CD4-positive, alpha-beta T cell treated with Interleukin-15 for 4 hours (primary cell): ENCODE measurements at places on chromosomes 2 and 18.

GRCh38 chr2:43333101-43333655 is 106.8 kb upstream of the ZFP36L2 start:
- no peak for DNase-seq

DNA sequence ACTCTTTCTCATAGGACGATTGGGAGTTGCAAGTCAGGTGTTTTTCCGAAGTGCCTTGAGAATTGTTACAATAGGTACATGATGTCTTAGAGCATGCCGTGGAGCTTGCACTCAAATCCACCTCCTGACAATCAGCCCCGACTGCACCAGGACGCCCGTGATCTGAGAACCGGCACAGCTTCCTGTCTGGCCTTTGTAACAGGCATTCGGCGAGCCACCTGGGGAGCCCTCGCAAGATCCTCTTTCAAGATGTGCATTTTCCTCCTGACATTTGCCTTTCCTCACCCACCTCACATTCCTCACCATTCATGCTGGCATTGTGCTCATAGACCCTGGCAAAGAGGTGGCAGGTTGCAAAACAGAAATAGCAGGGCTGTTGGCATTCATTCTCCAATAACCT is 427.3 kb downstream of the GALR1 start:
- DNase-seq: no peak

GRCh38 chr2:106536490-106536889 is 49.3 kb downstream of the CD8B2 start:
- DNase-seq: no peak

- no peak for DNase-seq
Measured at GRCh38 chr2:20040489-20041172, 10.8 kb downstream of the LAPTM4A start.

- no peak for DNase-seq
Measured at GRCh38 chr2:16051841-16052564, 111.7 kb downstream of the MYCN start.

GRCh38 chr2:82260521-82260920 is 1956.0 kb upstream of the LRRTM1 start:
- DNase-seq: no peak

DNA sequence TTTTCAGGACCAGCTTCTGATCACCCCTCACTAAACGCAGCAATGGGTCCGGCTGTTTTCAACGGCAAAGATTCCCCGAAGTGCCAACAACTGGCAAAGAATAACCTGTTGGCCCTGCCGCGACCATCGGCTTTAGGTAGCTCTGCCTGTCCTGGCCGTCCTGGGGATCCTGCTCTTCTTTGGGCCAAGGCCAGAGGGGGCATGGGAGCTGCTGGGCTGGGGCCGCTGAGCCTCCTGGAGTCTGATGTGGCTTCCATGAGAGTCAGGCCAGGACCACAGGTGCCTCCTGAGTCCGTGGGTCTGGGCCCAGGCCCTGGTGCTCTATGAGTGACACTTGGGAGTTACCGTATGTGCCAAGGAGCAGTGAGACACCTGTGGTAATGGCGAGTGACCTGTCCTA is 46.9 kb downstream of the GREB1 start:
- DNase-seq: no peak

- no peak for DNase-seq
Measured at GRCh38 chr18:56112013-56112749, 524.2 kb upstream of the TCF4 start.

GRCh38 chr18:45850021-45850420 is 24.5 kb downstream of the SIGLEC15 start:
- DNase-seq: no peak

DNA sequence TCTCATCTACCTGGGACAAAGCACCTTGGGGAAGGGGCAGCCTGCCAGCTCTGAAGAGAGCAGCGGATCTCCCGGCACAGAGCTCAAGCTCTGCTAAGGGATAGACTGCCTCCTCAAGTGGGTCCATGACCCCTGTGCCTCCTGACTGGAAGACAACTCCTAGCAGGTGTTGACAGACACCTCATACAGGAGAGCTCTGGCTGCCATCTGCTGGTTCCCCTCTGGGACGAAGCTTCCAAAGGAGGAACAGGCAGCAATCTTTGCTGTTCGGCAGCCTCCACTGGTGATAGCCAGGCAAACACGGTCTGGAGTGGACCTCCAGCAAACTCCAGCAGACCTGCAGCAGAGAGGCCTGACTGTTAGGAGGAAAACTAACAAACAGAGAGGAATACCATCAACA is 549.9 kb upstream of the LRATD1 start:
- no peak for DNase-seq

DNA sequence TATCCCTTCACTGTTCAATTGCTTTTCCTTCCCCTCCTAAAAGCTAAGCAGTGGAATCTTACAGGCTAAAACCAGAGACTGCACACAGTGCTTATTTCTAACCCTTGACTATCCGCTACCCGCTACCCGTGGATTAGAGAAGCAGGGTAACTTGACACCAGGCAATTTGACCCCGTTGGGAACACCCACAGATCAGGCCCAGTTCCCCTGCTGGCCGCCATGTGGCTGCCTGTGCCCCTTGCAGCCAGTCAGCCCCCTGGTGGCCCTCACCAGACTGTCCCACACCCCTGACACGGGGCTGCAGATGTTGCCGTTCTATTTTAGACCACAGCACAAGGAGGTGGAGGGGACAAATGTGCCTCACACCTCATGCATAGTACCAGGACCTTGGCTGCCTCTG is 74.8 kb downstream of the TXNL1 start:
- no peak for DNase-seq

- no peak for DNase-seq
Measured at GRCh38 chr2:196697825-196698224, 58.3 kb downstream of the CCDC150 start.

DNA sequence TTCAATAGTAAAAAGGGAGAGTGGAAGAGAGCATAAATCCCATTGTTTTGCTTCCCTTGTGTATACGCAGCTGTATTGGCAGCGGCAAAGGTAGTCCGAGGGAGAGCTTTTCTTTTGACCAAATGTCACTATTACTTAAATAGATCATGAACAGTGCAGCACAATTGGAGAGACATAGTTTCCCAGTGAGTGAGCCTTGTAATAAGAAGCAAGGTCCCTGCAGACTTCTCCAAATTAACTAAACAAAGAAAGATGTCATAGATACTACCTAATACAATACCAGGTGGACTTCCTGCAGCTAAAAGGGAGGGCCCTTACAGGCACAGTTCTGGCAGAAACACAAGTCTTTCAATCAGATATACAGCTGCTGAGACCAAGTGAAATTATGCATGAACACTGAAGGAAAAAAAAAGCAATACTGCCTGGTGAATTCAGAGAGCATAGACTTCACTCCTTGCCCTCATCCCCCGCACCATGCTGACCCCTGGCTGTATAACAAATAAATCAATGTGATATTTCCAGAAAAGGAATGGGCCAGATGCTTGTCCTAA is 404.7 kb upstream of the CDH2 start:
- no peak for DNase-seq

- DNase-seq: no peak
Measured at GRCh38 chr18:11661430-11661829, 27.6 kb upstream of the GNAL start.

DNA sequence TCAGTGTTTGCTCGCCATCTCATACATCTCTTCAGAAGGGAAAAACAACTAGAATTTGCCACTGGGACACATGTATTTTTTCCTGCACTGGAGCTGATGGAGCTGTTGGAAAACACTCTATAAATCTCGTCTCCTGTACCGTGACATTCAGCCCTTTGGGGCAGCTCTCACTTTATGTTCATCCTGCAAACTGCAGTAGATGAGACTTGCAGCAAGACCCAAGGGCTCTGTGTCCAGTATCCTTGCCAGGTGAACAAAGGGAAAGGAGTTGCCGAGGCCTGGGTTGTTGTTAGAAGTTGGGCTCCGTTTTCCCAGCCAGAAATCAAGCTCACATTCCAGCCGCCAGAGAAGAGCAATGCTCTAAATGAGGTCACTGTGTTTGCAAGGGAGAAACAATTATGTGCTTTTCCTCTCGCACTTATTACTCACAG is 285.1 kb downstream of the SLC4A3 start:
- no peak for DNase-seq

DNA sequence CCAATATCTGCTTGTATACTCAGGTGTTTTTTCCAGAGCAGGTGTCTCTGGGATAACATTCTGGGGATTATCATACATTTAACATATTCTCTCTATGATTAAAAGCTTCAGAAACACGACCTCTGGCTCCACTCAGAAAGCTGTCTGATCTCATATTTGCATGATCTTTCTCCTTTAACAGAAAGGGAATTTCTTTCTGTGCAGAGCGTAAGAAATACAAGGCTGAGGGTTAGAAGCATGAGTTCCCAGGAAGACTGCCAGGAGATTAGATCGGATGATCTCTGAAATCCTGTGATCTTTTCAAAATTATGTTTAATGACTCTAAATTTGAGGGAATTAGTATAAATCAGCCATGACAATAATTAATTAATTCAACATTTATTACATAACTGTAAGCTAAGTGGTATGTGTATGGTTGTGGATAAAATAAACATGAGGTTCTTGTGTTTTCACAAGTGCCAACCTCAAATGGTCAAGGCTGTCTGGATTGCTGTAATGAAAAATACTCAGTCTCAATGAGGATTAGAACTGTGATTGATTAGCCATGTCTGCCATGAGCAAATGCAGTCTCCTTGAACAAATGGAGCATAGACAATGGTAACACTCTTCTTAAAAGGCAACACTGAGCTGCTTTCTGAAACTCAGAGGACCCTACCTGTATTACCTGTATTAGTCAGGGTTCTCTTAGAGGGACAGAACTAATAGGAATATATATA is 304.9 kb downstream of the STK39 start:
- no peak for DNase-seq

DNA sequence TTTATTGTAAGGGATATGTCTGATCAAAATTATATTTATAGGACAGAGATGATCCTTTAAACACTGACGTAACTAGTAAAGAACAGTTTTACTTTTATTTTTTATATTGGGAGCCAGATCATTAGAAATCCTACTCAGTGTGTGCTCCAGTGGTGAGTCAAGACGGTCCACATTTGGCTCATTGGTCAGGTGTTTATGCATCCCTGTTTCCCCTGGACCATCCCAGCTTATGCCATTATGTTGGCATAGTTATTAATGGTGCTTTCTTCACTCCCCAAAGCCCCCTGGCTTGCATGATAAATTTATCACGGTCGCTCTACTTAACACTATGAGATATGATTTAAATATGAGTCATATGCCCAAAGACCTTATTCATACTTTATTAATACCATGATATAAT is 293.4 kb downstream of the XIRP2 start:
- no peak for DNase-seq

DNA sequence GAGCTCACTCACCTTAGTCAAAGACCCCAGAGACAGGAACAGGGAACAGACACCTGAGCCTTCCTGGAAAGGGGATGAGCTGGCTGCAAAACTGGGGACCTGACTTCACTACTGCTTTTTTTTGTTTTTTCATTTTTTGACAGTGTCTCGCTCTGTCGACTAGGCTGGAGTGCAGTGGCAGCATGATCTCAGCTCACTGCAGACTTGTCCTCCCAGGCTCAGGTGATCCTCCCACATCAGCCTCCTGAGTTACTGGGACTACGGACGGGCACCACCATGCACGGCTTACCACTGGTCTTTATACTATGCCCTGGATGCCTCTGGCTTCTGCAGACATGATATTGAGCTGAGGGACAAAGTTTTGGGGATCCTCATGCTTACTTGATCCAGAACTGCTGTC is 184.1 kb downstream of the INSIG2 start:
- no peak for DNase-seq

- DNase-seq: peak; percentile 2
Measured at GRCh38 chr2:9897331-9897737, 54.1 kb downstream of the TAF1B start.

DNA sequence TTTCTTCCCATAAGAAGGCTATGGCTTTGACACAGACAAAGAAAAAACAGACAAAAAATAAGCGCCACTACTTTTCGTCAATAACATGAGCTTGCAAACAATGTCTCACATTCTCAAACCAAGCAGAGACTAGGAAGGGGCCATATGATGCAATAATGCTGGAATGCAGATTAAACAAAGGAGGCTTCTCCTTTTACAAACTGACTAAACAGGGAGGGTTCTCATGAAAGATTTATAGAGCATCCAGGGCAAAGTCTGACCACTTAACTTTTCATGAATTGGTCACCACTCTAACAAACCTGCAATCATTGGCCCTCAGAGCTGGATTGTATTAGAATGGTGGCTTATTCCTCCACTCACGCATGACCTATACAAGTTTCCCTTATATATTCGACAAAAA is 663.3 kb upstream of the CHAC2 start:
- no peak for DNase-seq

DNA sequence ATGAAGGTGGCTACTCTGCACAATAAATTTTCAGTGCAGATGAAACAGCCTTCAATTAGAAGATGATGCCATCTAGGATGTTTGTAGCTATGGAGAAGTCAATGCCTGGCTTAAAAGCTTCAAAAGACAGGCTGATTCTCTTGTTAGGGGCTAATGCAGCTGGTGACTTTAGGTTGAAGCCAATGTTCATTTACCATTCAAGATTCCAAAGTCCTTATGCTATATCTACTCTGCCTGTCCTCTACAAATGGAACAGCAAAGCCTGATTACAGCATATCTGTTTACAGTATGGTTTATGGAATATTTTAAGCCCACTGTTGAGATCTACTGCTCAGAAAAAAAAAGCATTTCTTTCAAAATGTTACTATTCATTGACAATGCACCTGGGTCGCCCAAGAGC is 15.8 kb downstream of the TGFA start:
- no peak for DNase-seq

DNA sequence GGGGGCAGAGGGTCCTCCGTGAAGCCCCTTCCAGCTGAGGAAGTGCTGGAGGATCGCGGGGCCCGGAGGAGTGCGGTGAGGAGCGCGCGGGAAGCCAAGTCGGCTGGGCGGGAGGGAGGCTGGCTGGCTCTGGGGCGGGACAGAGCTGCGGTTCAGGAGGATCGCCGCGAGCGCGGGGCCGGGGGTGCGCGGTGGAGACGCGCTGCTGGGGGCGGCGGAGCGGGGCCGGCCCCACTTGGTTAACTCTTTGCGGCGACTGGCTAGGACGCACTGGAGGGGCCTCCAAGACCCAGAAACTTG is 464 bp downstream of the CYBRD1 start:
- no peak for DNase-seq

- DNase-seq: peak; percentile 19
Measured at GRCh38 chr2:42256505-42256904, 87.4 kb downstream of the EML4 start.

DNA sequence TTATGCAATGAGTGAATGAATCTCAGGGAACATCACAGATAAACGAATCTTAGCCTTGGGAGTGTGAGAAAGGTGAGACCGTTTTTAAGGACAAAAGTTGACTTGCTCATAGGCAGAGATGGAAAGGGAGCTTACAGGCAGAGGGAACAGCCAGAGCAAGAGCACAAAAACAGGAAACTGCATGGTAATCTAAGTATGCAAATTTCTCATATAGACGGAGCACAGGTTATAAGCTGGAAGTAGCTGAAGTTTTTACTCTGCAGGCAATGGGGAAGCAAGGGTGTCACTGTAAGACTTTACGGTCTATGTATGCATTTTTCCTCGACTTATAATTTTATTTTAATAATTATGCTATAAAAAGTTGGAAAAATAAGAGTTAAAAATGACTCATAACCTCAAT is 44.8 kb upstream of the STRN start:
- DNase-seq: no peak

GRCh38 chr2:154600927-154601494 is 97.5 kb upstream of the KCNJ3 start:
- DNase-seq: no peak

- DNase-seq: no peak
Measured at GRCh38 chr2:196659844-196660243, 20.3 kb downstream of the CCDC150 start.
